Mesenteric fat pad (tissue), 1 donor: ENCODE measurements at places on chromosomes 16 and 17. TPM values are rescaled to one million over a fixed set of nuclear protein-coding genes. Genes with fewer than 3 reads are reported as not detected.

The CIITA gene
- 10.0 TPM for total RNA-seq

The GPRC5C gene
- 17.9 TPM for total RNA-seq

The TOX3 gene
- not detected for total RNA-seq

The PTX4 gene
- total RNA-seq = 0.35 TPM

The ZNF423 gene
- total RNA-seq = 13.5 TPM

The TBC1D3I gene
- 0.19 TPM for total RNA-seq

The KRT32 gene
- not detected for total RNA-seq

The TEKT3 gene
- not detected for total RNA-seq

The KRT17 gene
- not detected for total RNA-seq

The RND2 gene
- 0.45 TPM for total RNA-seq

The CCDC40 gene
- 7.9 TPM for total RNA-seq

The TMEM256 gene
- total RNA-seq = 68.7 TPM

The KIF19 gene
- total RNA-seq = 1.9 TPM

The NACA2 gene
- not detected for total RNA-seq

The EVPL gene
- total RNA-seq = 0.16 TPM

The MEOX1 gene
- 25.3 TPM for total RNA-seq

The TPSG1 gene
- not detected for total RNA-seq

The CNGB1 gene
- not detected for total RNA-seq

The KRT27 gene
- not detected for total RNA-seq

The SSTR5 gene
- total RNA-seq = not detected

The PRR35 gene
- total RNA-seq = not detected

The ARHGDIG gene
- 8.6 TPM for total RNA-seq

The IRX6 gene
- 2.3 TPM for total RNA-seq

The PHB1 gene
- total RNA-seq = 158 TPM

The WFDC1 gene
- 1.4 TPM for total RNA-seq

The WSCD1 gene
- total RNA-seq = 3.9 TPM

The PDPK1 gene
- total RNA-seq = 43.0 TPM

The ABCC11 gene
- total RNA-seq = 0.22 TPM

The C16orf96 gene
- 0.10 TPM for total RNA-seq

The CCR7 gene
- 0.39 TPM for total RNA-seq

The ST6GALNAC2 gene
- 5.5 TPM for total RNA-seq

The MMP25 gene
- 21.6 TPM for total RNA-seq

The AATK gene
- total RNA-seq = 7.9 TPM

The GLIS2 gene
- 14.2 TPM for total RNA-seq

The MPO gene
- 0.35 TPM for total RNA-seq
